ENCODE measurements at places on chromosomes 6 and 20. TPM values are rescaled to one million over a fixed set of nuclear protein-coding genes. Genes with fewer than 3 reads are reported as not detected.

THBD gene
- 53.6 TPM for total RNA-seq

CCND3 gene
- total RNA-seq: 53.3 TPM

PRPF6 gene
- total RNA-seq: 44.3 TPM

SLC22A16 gene
- 1.00 TPM for total RNA-seq

BPI gene
- 0.65 TPM for total RNA-seq

PPP1R14C gene
- not detected for total RNA-seq

PXDC1 gene
- total RNA-seq: 103 TPM

GZF1 gene
- total RNA-seq: 17.8 TPM

KCNG1 gene
- 0.24 TPM for total RNA-seq

HLA-DMB gene
- 19.2 TPM for total RNA-seq

WDR27 gene
- total RNA-seq: 20.9 TPM

F13A1 gene
- 494 TPM for total RNA-seq

AVP gene
- total RNA-seq: not detected

LGSN gene
- not detected for total RNA-seq

MAN1A1 gene
- total RNA-seq: 60.6 TPM

RCAN2 gene
- 35.4 TPM for total RNA-seq
